Spleen (tissue), 13 donors: ENCODE measurements at places on chromosomes 4 and X. TPM values are rescaled to one million over a fixed set of nuclear protein-coding genes. Genes with fewer than 3 reads are reported as not detected.

DNA sequence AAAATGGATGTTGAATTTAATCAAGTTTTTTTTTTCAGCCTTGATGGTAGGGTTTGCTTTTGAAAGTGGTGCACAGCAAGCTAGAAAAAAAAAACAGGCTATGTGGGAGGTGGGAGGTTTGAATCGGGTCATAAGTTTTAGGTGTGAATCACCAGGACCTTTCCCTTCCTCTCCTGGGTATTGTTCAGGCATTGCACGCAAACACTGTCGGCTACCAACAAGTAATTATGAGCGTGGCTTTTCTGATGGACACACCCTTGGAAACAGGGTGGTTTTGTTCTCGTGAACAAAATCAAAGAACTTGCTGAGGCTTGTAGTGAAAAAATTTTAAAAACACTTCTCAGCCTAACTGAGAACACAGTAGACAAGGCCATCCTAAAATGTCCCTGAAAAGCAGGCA is 18.1 kb downstream of the PIR start:
- no peaks in the 10 kb centered on the region for H3K36me3 ChIP-seq
- peak overlapping the region; percentile 18 for H3K27ac ChIP-seq

DNA sequence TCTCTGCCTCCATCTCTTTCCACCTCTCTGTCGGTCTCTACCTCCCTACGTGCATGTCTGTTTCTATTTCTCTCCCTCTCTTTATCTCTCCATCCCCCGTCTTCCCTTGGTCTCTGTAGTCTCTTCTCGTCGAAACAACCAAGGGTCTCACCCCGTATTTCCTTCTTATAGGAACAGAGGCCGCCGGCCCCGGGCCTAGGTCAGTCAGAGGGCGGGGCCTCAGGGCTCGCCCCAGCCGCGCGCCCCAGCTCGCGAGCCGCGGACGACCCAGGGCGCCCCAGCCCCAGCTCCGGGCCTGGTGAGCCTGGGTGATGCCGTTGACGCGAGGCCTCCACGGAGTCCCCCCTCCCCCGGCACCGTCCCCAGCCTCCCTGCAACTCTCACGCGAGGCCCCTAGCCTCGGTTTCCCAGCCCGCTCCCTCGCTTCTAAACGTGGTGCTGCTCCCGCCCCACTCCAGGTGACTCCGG is 6.6 kb downstream of the TIMM17B start:
- H3K4me3 ChIP-seq = peak overlapping the region; percentile 54
- H3K27me3 ChIP-seq = no peaks in the 10 kb centered on the region
- H3K27ac ChIP-seq = peak overlapping the region; percentile 85
- no peak for DNase-seq
- H3K36me3 ChIP-seq = peaks cover 5% of the 10 kb centered on the region
- H3K4me1 ChIP-seq = peaks cover 18% of the 10 kb centered on the region

- H3K4me3 ChIP-seq = no peak overlapping the region
- no peaks in the 10 kb centered on the region for H3K36me3 ChIP-seq
- H3K27ac ChIP-seq = no peak overlapping the region
These were observed 2.6 kb upstream of the OTUD4 start for GRCh38 chr4:145183023-145183422.

SAGE1 gene
- total RNA-seq = not detected

GRCh38 chrX:45719751-45720501 is 519.2 kb upstream of the DIPK2B start:
- peaks cover 8% of the 10 kb centered on the region for H3K4me1 ChIP-seq
- H3K27me3 ChIP-seq = no peaks in the 10 kb centered on the region
- no peak overlapping the region for H3K4me3 ChIP-seq
- H3K36me3 ChIP-seq = no peaks in the 10 kb centered on the region
- no peak for DNase-seq
- no peak overlapping the region for H3K27ac ChIP-seq

DNA sequence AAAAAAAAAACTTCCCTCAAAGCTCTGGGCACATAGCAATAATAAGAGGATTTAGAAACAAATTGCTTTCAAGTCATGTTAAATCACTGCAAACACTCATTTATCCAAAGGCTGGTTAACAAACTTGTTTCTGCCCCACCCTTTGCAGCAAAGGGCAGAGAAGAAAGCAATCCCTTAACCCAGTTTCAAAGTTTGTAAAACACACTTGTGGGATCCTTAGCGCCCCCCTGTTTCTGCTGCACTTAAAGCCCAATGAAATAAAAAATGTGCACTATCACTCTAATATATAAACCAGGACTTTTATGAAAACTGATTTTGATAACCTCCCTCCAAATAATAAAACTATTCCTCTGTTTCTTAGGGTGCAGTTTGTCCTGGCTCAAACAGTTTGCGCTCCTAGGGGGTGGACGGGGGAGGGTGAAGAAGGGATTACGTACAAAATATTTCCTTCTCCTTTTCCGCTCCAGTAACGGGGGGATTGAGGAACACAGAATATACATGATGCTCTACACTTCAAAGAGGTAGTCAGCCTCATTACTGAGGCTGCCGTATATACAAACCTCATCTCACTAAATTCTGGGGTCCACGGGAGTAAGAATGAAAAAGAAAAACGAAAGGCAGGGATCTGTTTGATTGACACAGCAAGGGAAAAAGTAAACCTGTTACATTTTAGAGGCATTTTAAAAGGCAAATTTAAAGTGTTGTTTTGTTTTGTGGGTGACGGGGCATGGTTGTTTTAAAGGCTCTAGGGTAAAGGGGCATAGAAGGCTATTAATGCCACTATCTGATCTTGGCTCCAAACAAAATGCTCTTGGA is 3.1 kb upstream of the PCDH10 start:
- H3K4me3 ChIP-seq = peak overlapping the region; percentile 67
- no peak for DNase-seq
- H3K36me3 ChIP-seq = no peaks in the 10 kb centered on the region
- H3K4me1 ChIP-seq = peaks cover 24% of the 10 kb centered on the region
- H3K27me3 ChIP-seq = peaks cover 59% of the 10 kb centered on the region

- H3K36me3 ChIP-seq = no peaks in the 10 kb centered on the region
- no peak for DNase-seq
- no peak overlapping the region for H3K4me3 ChIP-seq
- H3K27ac ChIP-seq = no peak overlapping the region
- H3K27me3 ChIP-seq = no peaks in the 10 kb centered on the region
- no peaks in the 10 kb centered on the region for H3K4me1 ChIP-seq
These were observed 8.2 kb downstream of the MTHFD2L start for GRCh38 chr4:74166135-74166534.

GAGE1 gene
- not detected for total RNA-seq

MAGEC2 gene
- total RNA-seq = not detected
